Left lung (tissue), 14 donors: ENCODE measurements at places on chromosomes 3 and 15. TPM values are rescaled to one million over a fixed set of nuclear protein-coding genes. Genes with fewer than 3 reads are reported as not detected.

MME gene
- polyA plus RNA-seq = 16.6 TPM

MUC4 gene
- polyA plus RNA-seq = 1.6 TPM

DHX36 gene
- polyA plus RNA-seq = 81.1 TPM

SPESP1 gene
- polyA plus RNA-seq = 6.5 TPM

APOD gene
- polyA plus RNA-seq = 5.3 TPM

NDN gene
- polyA plus RNA-seq = 89.1 TPM

ST3GAL6 gene
- polyA plus RNA-seq = 20.4 TPM

ITGA11 gene
- 1.1 TPM for polyA plus RNA-seq

GASK1A gene
- 3.1 TPM for polyA plus RNA-seq

SYNM gene
- 6.7 TPM for polyA plus RNA-seq

KLHL6 gene
- polyA plus RNA-seq = 2.6 TPM

HESX1 gene
- polyA plus RNA-seq = 3.3 TPM
